ENCODE measurements at places on chromosomes 12 and 14. TPM values are rescaled to one million over a fixed set of nuclear protein-coding genes. Genes with fewer than 3 reads are reported as not detected.
A peak's percentile ranks its signal among the peaks of the same experiment; 100 is the strongest.

GRCh38 chr14:102221026-102221425 is 81.3 kb downstream of the WDR20 start:
- DNase-seq: no peak

GRCh38 chr14:83071888-83072501 is 1538.3 kb upstream of the SEL1L start:
- DNase-seq: peak; percentile 23

SELPLG gene
- total RNA-seq: 0.72 TPM

DNA sequence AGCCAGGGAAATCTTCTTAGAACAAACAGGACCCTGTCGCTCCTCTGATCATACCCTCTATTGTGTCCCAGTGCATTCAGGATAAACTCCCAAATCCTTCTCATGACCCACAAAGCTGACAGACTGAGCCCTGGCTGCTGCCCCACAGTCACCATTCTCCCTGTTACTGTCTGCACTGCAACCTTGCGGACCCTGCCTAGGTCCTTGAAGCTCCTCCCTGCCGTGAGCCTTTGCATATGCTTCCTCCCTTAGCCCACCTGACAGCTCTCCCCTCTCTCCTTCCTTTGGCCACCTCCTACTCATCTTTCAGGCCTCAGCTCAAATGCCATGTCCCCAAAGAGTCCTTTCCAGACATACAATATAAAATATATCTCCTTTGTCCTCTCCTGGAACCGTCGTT is 62.4 kb downstream of the SLC6A12 start:
- DNase-seq: no peak

PPP1R36 gene
- total RNA-seq: 0.23 TPM

MYH6 gene
- not detected for total RNA-seq

GRCh38 chr12:107352347-107353081 is 259.2 kb upstream of the CRY1 start:
- no peak for DNase-seq

RPL10L gene
- total RNA-seq: not detected

DNA sequence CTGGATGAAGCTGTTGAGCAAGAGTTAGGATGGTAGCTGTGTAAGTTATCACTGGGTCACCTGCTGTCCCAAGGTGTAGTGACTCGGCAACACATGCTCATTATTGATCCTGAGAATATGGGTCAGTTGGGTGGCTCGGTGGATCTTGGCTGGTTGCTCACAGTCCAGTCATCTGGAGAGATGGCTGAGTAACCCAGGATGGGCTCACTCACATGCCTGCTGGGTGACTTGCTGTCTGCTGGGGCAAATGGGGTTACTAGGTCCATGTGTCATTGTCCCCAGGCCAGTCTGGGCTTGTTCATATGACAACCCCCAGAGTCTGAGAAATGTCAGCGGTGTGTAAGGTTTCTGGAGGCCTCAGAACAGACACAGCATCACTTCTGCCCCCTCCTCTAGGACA is 69.5 kb downstream of the SLC15A4 start:
- DNase-seq: no peak

ETV6 gene
- 8.8 TPM for total RNA-seq

DNA sequence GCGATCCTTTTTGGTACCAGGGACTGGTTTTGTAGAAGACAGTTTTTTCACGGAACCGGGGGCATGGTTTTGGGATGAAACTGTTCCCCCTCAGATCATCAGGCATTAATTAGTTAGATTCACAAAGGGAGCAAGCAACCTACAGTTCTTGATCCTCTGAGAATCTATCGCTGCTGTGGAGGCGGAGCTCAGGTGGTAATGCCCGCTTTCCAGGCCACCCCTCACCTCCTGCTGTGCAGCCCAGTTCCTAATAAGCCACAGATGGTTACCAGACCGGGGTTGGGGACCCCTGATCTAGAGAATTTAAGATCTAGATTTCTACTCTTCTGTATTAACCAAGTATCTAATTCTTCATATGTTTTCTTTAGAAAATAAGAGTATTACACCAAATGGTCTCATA is 4.8 kb downstream of the ARHGAP5 start:
- no peak for DNase-seq

DNA sequence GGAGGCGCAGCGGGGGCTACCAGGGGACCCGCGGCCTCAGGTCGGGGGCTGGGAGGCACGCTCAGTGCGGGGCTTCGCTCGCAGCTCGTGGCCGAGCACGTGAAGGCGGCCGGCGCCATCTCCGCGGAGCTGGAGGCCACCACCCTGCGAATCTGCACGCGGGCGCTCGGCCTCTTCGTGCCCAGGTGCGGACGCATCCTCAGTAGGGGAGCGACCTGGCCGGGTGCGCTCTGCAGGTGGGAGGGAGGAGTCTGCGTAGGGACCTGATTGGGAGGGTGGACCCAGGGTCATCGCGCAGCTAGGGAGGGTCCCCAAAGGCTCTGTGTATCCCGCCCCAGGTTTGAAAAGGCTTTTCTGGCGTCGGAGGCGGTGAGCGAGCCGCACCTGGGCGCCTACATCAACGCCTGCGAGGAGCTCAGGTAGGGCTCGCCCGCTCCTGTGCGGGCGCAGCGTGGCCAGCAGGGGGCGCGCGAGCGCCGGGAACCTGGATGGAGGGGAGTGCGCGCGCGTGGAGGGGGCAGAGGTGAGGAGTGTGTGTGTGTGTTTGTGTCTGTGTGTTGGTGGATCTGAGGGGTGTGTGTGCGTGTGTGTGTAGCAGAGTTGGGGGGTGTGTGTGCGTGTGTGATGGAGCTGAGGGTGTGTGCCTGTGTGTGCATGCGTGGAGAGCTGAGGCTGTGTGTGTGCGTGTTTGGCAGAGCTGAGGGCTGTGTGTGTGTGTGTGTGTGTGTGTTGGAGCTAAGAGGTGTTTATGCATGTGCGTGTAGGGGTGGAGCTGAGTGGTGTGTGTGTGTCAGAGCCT is 10.3 kb downstream of the EXOC3L4 start:
- DNase-seq: peak; percentile 87

DNA sequence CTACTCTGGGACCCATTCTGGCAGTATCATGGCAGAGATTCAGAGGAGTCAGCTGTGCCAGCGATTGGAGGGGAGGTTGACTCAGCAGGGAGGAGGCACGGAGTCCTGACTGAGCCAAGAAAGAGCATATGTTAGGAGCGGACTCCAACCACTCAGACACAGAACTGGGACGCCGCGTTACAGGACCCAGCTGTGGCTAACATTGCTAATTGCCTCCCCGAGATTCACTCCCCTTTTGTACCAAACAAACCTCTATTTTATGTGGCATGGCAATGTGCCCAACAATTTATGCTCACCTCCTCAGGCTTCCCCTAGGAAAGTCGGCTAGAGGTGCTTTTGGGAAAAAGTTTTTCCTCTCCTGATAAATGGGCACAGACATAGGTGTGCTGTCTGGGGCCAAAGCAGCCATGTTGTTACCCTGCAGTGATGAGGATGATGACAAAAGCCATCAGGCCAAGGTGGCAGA is 15.2 kb upstream of the CLIP1 start:
- no peak for DNase-seq

CCDC197 gene
- not detected for total RNA-seq

DNA sequence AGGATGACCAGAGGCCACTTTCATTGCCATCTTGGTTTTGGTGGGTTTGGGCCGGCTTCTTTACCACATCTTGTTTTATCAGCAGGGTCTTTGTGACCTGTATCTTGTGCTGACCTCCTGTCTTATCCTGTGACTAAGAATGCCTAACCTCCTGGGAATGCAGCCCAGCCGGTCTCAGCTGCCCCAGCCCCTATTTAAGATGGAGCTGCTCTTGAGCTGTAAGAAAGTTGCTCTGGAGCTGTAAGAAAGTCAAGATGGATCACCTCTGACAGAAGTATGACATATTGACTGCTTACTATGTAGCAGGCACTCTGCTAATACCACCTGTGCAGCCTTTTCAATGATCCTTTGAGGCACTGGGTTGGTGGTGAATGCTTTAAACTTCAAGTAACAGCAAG is 52.1 kb downstream of the RIN3 start:
- no peak for DNase-seq

KLHL33 gene
- not detected for total RNA-seq

DNA sequence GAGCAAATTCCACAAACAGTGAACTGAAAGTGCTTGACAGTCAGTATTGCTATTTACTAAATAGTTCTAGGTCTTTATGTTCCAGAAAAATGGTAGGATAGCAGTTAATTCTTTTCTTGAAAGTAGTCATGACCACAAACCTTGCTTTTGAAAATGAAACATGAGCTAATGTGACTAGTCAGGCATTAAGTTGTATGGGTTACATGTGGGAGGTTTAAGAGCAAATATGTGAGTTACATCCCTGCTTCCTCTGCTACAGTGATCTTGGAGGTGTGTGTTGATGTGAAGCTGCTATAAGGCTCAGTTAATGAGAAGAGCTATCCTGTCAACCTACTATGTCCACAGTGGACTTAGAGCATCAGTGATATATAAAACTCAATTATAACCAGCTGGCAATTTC is 741.6 kb downstream of the FSCB start:
- no peak for DNase-seq

DNA sequence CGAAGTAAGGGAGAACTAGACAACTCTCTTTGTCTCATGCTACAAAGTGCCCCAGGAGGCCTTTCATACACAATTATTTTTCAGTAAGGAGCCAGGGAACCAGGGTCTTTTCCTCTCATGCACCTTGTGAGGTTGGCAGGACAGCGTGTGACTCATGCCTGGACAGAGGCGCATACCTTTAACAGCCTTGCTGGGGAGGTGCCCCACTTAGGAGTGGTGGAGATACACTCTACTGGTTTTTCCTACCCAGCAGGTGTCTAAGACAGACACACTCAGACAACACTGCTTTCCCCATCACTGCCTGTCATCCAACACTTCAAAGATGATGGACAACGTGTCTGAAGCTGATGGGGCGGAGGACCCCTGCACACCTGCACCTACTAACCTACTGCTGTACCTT is 49.1 kb downstream of the B4GALNT3 start:
- peak; percentile 57 for DNase-seq

ABHD12B gene
- total RNA-seq: not detected

DNA sequence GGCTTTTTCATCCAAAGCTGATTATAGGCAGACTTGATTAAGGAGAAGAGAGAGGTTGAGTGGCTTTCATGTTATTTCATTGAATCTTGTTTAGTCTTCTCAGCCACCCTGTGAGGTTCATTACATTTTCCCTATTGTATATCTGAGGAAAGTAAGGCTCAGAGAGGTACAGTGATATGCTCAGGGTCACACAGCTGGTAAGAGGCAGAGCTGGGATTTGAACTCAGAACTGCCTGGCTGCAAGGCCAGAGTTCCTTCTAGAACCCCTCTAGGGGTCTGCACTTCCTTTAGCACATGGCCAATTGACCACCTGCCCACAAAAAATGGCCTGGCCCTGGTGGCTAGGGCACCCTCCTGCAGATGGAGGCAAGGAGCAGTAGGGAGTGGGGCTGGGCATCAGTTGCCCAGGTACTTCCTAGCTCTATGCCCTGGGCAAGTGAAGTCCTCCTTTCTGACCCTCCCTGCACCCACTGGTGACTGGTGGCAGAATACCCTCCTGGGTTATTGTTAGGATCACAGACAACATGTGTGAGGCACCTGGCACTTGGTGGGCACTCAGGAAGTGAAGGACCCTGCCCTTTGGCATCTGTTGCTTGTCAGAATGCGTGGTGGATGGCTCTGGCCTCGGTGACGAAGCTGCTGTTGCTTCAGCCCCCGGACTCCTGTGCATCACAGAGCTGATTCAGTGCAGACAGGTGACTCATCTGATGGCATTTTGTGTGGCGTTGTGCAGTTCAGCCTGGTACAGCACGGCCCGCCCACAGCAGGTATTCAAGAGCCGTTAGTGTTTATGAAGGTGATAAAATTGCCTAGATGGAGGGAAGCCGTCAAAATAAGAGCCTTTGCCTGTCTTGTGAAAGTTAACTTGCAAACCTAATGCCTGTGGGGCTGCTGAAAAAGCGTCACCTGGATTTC is 115.8 kb downstream of the SLC25A47 start:
- DNase-seq: peak; percentile 84

Measured in hepatocyte (in vitro differentiated cells).